ENCODE measurements at places on chromosomes 2 and 18.

- DNase-seq: no peak
These were observed 1034.4 kb upstream of the KLHL29 start for GRCh38 chr2:22350621-22351020.

DNA sequence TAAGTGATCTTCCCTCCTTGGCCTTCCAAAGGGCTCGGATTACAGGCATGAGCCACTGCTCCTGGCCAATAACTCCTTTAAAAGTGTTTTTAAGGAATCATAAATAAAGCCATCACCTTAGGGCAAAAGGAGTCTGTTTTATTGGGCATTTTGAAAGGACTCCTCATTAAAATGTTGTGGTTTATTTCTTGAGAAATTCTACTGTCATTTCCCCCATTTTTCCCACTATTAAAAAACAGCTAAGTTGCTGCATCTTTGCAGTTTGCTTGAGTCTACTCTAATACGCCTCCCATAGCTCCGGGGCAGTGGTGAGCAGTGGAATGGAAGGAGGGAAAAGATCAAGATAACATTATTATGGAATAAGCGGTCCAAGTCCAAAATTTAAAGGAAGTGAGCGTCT lies 293.2 kb downstream of the PIEZO2 start:
- DNase-seq: peak; percentile 5

- no peak for DNase-seq
These were observed 380.8 kb upstream of the ACVR2A start for GRCh38 chr2:147463881-147464520.

DNA sequence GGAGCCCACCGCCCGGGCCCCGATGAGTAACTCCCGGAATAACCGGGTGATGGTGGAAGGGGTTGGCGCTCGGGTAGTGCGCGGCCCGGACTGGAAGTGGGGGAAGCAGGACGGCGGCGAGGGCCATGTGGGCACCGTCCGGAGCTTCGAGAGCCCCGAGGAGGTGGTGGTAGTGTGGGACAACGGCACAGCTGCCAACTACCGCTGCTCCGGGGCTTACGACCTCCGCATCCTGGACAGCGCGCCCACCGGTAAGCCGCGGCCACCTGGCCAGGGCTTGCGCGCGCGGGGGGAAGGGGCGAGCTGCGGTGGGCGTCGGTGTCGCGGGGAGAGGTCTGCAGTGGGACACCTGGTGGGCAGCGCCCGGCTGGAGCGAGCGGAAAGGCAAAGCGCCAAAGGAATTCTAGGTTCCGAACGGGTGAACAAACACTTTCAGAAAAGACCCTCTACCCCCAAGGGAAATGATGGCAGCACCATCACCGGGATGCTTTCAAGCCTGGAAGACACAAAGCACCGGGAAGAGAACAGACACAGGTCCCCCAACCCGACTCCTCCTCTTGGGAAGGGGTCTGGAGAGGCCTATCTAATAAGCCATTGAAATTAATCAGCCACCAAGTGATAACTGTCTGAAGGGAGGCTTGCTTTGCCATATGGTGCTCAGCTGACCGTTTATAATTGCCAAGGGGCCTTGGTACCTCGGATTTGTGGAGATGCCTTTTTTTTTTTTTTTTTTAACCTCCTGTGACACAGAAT lies 1.1 kb downstream of the MIB1 start:
- DNase-seq: peak; percentile 27

GRCh38 chr2:216776066-216776850 lies 80.9 kb upstream of the IGFBP5 start:
- peak; percentile 68 for DNase-seq
